ENCODE measurements at places on chromosomes 13 and 19.

GRCh38 chr19:33486936-33487811 is 34.4 kb downstream of the PEPD start:
- no peak for DNase-seq

GRCh38 chr13:90197722-90198121 is 1149.8 kb upstream of the MIR17HG start:
- peak; percentile 41 for DNase-seq

- DNase-seq = no peak
These were observed 9.9 kb downstream of the ZNF112 start for GRCh38 chr19:44346556-44346955.

DNA sequence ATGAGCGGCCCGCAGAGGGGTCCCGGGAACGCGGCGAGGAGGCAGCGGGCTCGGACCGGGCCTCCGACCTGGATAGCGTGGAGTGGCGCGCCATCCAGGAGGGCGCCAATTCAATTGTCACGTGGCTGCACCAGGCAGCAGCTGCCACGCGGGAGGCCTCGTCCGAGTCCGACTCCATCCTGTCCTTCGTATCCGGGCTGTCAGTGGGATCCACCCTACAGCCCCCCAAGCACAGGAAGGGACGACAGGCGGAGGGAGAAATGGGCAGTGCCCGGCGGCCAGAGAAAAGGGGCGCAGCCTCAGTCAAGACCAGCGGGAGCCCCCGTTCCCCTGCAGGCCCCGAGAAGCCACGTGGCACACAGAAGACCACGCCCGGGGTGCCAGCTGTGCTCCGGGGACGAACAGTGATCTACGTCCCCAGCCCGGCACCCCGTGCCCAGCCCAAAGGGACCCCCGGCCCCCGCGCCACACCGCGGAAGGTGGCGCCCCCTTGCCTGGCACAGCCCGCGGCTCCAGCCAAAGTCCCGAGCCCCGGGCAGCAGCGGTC is 10.7 kb downstream of the C19orf25 start:
- DNase-seq = no peak

DNA sequence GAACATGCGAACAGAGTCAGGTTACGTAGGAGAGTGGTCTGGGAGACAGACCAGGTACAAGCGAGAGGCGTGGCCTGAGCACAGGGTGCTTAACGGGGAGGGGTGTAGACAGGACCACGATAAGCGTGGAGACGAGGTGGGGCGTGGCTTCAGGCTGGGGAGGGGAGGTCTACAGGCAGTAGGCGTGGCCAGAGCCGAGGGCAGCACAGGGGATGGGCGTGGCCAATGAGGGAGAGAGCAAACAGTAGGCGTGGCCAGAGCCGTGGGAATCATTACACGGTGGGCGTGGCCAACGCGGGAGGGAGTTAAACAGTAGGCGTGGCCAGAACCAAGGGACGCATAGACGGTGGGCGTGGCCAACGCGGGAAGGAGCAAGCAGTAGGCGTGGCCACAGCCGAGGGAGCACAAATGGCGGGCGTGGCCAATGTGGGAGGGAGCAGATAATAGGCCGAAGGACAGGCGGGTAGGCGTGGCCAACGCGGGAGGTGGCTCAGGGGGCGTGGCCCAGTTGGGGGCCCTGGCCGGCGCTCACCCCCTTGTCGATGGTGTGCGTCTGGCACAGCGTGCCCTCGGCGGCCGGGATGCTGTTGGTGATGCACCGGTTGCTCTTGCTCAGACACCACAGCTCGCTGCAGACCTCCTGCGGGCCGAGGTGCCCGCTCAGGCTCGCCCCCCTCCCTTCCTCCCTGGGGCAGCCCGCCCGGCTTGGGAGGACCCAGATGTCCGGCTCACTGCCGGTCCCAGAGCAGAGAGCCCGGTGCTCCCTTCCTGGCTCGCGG is 15.2 kb upstream of the MYO1F start:
- peak; percentile 75 for DNase-seq

DNA sequence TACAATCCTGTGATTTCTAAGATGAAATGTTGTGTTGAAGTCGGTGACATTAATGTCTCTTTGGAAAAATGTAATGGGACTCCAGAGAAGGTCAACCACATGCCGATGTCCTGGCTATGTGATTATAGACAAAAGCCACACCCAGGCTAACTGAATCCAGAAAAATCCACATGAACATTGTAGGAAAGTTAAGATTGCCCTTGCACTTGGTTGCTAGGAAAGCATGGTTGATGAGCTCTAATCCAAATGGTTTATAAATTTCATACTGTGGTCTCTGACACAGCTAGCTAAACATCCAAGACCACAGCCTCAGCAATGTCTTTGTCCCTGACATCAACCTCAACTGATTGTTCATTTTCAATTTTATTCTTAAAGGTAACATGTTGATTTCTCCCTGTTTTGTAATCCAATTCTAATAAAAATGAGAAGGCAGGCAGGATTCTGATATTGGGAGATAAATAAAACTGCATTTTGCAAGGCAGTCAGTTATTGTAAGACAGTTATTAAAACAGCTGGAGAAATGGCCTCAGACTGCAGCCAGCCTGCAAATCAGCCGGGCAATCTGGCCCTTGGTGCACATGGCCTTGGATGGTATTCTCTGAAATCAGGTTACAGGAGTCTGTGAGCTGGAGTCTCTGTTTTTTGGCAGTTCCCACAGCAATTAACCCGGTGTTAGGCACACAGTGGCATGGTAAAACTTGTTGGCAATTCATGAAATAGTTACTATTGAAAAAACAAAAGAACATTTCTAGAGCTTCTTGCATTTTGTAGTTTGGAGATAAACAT is 93.9 kb downstream of the STARD13 start:
- DNase-seq = no peak

Measured in fibroblast of mammary gland (primary cell).